ENCODE measurements at places on chromosomes 6 and 20.

- no peak for DNase-seq
Observed at GRCh38 chr6:129801909-129802308, 59.2 kb downstream of the TMEM244 start.

DNA sequence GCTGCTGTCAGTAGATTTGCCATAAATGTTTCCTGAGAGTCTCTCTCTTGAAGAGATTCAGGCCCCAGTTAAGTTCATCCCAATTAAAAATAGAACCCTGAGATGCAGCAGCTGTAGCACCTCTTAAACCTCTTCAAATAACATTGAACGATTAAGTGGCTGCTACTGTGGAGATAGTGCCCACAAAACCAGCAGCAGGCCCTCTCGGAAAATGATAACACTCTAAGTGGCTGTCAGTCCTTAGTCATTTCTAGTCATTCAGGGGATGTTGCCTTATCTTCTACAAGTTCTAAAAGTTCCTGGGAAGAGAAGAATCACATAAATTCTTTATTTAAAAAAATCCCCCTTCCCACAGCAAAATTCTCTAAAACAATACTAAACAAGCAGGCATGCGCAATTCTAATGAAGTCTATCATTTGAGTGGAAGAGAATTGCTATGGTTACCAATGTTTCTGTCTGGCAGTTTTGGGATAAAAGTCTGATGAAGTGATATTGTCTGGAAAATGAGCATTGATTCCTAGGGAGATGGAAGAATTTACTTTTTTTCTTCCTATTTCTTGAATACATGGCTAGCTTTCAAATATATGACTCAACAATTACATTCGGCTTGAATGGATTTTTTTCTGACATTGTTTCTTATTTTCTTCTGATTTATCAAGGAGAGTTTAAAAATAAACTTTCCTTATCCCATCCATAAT, 131.9 kb downstream of the TRMT11 start:
- no peak for DNase-seq

DNA sequence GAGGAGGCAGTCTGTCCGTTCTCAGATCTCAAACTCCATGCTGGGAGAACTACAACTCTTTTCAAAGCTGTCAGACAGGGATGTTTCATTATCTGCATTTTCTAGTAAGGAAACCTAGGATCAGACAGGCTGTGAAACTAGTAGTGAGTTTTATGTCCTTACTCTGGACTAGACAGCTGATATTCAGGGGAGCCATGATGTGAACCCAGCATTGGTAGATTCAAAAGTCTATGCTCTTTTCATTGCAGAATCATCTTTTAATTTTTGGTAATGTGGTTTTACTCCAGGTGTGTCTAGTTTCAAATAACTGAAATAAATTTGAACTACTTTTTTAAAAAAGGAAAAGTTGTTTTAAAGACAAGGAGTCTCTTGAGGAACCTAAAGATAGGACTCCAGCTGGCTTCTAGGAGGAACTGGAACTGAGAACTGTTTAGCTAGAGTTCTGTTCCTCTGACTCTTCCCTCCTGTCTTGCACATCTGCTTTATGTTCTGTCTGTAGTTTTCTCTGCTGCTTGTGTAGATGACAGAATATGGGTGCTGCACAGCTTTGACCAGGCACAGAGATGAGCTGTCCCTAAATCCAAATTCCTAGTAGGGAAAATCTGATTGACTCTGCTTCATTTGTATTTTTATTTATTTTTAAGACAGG, 27.8 kb upstream of the RNF144B start:
- no peak for DNase-seq

GRCh38 chr20:37403107-37404033, 57.4 kb downstream of the SRC start:
- no peak for DNase-seq

GRCh38 chr6:105374010-105374420, 28.9 kb downstream of the PREP start:
- DNase-seq, result no peak

- no peak for DNase-seq
Observed at GRCh38 chr20:40144581-40144980, 544.5 kb downstream of the MAFB start.

DNA sequence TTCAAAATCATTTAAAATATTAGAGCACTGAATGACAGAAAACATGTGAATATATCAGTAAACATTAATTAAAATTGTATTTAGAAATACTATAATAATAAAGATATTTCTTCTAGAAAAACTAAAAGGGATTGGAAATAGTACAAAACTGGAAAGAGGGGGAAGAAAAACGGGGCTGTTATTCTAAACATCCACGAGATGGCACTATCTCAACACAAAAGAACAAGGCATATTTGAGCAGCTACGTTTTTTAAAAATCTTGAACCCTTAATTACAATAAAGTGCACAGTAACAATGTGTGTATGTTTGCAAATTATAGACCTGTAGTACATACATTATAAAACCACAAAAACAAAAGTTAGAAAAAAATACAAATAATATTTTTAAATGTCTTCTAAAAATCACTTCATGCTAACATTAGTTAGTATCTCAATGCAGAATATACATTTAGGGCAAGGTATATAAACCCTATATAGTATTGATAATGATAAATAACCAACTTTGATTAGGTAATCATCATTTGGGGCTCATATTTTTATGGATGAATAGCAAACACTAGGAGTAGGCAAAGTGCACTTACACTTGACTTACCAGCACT, 42.5 kb upstream of the PNISR start:
- DNase-seq, result no peak

- no peak for DNase-seq
Observed at GRCh38 chr20:16005915-16006493, 567.2 kb downstream of the KIF16B start.

GRCh38 chr6:112183271-112183671, 71.1 kb downstream of the LAMA4 start:
- DNase-seq, result no peak

- DNase-seq, result no peak
Observed at GRCh38 chr20:44571362-44571988, 10.9 kb upstream of the PKIG start.

DNA sequence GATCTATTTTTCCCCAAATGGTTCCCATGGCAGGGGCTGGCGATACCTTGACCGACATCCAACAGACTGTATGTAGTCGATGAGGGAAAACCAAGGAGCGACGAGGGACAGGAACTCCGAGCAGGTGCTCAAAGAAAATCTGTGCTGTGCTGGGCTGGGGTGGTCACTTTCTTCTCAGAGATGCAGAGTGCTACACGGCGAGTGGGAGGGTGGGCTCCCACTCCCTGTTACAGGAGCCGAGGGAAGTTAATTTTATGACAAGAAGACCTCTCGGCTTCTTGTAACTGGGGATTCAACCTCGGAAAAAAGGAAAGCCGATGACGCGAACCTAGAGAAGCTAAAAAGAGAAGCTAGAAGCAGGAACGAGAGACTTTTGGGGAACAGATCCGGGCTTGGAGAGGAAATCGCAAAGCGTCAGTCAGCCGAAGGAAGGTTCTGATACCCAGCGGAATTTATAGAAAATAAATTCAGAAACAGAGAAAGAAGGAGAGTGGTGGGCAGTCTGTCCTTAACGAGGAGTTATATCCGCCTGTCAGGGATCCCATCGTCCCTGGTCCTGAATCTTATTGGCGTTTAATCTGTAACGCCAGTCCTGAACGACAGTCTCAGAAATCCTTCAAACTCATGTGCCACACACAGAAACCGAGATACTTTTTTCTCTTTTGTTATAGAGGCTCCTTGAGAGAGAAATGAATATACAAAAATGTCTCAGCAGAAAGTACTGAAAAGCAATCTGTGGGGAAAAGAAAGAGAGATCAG, 84.6 kb upstream of the ZNF322 start:
- DNase-seq, result no peak

DNA sequence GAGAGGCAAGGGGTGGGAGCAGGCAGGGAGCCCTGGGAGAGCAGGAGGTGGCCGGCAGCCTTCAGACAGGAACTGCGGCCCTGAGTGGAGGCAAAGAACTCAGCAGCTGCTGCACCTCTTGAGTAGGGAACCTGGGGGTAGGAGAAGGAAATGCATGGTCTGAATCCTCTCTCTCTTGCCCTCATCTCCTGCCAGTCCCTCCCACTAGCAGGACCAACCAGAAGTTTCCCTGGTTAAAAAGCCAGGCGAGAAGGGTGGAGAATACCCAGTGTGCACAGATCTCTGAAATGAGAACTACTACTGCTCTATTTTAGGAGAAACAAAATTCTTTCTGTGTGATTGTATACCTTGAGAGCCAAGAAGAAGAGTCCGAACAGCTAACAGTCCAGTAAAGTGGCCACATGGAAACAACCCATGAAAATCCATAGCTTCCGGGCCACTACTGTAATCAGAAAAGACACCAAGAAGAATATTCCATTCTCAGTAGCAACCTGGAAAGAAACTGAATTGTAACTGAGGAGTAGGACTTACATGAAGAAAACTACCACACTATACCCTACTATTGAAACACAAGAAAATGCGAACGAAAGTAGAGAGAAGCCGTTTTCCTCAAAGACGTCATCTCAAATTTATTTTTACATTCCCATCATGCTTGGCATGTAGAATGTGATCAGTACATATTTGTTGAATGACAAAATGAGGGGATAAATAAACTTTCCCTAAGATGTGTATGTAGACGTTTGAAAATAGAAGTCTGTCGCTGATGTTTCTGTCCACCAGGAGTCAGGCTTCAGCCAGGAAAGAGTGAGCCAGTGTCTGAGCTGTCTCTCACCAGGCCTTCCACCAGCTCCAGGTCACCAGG, 25.6 kb downstream of the WRNIP1 start:
- DNase-seq, result peak; percentile 62

DNA sequence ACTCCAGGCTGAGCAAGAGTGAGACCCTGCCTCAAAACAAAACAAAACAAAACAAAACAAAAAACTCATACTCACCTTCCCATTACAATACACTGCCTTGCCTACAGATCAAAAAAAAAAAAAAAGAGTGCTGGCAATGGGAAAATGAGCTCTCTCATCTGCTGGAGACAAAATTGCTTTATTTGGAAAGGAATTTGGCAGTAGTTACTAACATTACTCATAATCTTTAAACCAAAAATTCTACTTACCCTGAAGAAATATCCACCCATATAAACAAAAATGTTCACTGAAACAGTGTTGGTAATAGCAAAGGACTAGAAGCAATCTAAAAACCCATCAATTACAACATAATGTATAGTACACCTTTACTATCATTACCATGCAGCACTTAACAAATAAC, 120.4 kb downstream of the RNGTT start:
- no peak for DNase-seq

DNA sequence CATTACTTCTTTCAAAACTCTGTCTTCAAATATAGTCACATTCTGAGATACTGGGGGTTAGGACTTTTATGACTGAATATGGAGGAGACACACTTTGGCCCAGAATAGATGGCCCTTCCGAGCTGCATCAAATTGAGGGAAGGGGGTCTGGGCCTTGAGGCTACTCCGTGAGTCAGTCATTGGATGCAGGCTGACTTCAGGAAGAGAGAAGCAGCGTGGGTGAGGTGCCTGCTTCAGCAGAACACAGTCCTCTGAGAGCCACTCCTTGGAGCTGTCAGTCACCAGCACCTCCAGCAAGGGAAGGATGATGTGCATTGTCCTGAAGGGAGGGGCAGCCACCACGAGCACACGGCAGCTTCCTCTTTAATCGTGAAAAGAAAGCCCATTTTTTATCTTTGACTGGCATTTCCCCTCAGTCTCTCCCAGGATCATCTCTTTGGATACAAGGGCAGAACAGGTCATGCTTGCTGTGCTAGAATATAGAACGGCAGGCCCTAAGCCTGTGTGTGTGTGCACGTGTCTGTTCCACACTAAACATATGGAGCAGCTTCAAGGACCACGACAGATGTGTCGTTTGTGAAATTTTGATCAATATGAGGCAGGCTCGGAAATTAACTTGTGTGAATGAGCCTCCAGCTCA, 721.6 kb downstream of the KIF16B start:
- no peak for DNase-seq

GRCh38 chr20:14757728-14758127, 420.3 kb upstream of the FLRT3 start:
- no peak for DNase-seq

GRCh38 chr6:68834551-68834950, 199.5 kb downstream of the ADGRB3 start:
- no peak for DNase-seq

DNA sequence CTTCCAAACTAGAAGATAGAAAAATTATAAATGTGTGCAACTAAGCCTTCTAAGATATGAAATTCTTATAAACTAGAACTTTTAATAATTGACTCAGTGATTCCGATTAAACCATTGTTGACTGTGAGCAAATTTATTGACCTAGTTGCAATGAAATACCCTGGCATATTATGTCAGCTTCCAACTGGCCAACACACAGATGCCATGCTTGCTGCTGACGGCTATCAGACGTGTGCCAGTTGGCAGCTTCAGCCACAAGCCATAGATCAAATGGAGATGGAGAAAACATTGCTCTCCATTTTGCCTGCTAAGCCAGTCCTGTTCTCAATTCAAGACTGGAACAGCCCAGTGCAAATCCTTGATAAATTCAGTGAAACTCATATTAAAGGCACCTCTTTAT, 101.7 kb upstream of the HDGFL1 start:
- DNase-seq, result no peak

DNA sequence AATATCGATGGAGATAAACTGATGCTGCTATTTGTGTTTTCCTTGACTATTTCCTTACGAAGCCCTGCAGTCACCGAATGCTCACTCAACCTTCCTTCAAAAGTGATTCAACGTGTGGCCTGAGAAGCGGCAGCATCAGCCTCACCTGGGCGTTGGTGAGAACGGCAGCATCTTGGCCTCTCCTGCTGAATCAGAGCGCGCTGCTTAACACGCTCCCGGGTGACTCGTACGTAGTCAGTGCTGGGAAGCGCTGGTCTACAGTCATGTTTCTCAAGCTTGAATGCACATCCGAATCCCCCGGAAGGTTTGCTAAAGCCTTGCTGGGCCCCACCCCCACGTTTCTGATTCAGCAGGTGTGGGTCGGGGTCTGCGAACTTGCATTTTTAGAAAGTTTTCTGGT, 214.1 kb upstream of the RREB1 start:
- DNase-seq, result no peak

DNA sequence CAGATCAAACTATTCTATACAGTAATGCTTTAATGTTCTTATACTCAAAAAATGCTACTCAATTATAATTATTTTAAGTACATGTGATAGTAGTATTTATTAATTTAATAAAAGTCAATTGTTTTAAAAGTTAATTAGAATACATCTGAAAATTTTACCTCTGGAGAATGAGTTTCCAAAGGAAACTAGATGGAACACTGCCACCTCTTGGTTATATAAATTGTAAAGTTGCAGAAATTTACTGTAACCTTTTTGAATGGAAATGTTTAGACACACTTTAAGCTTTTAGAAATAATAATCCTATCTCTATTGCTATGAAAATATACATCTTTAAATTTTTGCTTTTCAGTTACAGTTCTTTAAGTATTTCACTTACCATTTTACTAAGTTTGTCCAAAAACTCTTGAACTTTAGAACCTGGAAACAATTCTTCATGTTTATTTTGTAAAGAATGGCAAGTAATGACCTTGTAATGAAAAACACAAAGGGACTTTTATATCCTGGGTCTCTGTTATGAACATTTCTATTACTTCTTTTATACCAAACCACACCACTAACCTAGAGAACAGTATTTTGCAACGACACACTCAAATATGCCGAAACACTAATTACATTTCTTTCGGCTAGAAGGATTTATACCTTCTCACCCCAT, 10.9 kb upstream of the BMP5 start:
- DNase-seq, result no peak
